ENCODE measurements at places on chromosomes 7 and 10.
A peak's percentile ranks its signal among the peaks of the same experiment; 100 is the strongest.

DNA sequence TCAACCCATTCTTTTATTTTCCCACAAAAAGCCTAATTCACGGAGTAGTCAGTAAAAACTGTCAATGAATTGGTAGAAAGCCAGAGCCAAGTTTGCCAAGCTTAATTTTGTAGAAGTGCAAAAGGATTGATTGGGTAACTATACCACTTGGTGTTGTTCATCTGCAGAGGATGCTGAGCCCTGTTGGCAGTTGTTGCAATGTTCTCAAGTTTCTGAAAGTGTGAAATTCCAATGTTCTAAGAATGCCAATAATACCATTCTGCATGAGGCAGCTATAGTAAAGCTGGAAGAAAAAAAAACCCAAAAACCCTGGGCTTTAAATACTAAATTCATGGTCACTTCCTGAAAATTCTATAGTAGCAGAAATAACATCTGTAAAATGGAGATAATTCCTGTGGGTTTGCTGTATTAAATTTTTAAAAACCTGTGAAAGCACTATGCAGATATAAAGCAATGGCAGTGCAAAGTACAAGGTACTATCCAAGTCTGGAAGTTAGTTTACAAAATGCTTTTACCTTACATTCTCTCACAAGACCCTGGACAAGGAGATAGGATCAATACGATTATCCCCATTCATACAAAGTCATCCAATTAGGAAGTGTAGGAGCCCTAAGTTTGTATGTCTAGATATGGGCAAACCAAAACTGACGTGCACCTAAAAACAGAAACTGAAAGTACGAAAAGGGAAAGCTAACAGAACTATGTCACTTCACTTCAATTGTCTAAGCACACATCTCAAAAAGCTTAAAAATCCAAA is 6.0 kb upstream of the PON1 start:
- no peak for DNase-seq

DNA sequence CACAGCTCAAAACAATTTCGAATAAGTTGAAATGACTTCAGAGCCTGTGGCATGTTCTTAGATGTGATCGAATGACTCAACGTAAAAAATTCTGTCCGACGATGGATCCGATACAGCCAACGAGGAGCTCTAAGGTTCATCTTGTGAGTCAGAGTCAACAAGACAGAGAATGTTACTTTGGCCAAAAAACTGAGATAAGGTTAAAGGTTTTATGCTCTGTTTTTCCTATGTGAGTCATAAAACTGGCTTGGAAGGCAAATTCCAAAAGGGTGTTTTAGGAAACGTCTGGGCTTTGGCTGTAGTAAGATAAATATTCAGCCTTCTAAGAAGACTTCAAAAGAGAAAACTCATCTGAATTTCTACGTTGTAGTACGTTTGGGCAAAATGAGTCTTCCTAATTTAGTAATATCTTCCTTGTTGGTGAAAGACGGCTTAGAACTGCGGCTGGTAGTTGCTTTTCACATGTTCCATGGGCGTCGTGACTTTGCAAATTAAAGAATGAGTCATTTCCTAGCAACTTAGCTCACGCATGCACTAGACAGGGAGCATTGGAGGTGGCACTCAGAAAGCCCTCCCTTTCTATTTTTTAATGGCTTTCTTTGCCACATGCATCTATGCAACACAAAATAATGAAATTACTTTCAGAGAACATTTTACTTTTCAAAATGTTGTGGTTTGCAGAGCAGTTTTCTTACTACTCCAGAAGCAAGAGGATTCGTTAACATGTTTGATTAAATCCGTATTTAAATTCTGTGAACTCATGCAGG is 28.2 kb downstream of the PFKP start:
- no peak for DNase-seq

GRCh38 chr7:103474956-103475355 is 28.9 kb upstream of the SLC26A5 start:
- DNase-seq: no peak

- DNase-seq: no peak
Measured at GRCh38 chr10:95456516-95456915, 104.7 kb downstream of the SORBS1 start.

DNA sequence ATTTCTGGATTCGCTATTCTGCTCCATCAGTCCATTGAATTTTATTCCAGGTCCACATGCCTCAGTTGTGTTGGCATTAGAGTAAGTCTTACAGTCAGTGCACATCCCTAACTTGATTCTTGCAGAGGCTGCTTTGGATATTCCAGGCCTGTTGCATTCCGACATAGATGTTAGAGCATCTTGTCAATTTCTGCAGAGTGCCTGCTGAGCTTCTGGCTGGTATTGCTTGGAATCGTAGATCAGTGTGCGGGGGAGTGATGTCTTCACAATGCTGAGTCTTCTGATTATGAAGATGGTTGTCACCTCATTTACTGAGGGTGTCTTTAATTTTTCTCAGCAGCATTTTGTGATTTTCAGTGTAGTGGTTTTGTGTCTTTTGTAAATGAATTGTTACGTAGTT is 45.2 kb downstream of the INPP5A start:
- DNase-seq: no peak

DNA sequence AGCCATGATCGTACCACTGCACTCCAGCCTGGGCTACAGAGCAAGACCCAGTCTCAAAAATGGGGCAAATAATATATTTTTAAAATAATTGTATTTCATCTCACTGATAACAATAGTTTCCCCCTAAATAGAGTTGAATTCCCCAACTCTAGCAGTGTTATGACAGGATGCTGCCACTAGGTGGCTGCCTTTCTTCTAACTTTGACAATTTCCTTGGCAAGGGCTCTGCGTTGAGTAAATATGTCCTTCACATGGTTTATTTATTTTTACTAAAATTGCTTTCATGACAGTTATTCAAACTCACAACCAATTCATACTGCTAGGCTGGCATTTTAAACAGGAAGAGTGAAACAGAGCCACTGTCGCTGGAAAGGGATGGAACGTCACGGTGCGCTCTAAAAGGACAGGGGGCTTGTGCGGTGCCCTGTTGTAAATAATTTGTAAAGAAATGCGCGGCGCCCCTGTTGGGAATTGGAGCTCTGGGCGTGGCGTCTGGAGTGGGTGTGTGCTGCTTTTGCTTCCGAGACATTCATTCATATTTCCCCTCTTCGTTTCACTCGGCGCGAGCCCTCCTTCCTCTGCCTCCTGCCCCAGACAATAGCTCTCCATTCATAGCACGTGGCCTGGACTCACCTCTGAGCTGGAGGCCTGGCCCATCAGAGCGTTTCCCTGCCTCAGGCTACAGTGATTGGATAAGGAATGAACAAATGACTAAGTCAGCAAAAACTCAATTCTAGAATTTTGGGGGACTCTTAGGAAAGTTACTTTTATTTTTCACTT is 20.5 kb upstream of the PITRM1 start:
- peak; percentile 36 for DNase-seq

DNA sequence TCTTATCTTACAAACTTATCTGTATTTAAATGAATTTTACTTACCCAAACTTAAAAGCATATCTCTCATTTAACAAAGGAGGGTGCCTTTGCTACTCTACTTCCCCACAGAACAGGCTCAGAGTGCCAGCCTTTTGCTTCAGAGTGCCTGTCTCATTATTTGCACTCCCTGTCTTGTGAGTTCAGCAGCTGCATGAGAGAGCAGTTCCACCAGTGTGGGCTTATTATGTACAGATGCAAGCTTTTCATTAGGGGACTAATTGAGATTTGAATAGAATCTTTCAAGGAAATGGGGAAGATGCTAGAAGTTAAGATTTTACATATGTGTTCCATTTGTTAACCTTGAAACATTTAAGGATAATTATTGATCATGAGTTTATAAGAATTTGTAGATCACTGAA is 310.2 kb upstream of the LRRN3 start:
- DNase-seq: peak; percentile 23

GRCh38 chr7:107080099-107080505 is 35.6 kb downstream of the PRKAR2B start:
- no peak for DNase-seq

DNA sequence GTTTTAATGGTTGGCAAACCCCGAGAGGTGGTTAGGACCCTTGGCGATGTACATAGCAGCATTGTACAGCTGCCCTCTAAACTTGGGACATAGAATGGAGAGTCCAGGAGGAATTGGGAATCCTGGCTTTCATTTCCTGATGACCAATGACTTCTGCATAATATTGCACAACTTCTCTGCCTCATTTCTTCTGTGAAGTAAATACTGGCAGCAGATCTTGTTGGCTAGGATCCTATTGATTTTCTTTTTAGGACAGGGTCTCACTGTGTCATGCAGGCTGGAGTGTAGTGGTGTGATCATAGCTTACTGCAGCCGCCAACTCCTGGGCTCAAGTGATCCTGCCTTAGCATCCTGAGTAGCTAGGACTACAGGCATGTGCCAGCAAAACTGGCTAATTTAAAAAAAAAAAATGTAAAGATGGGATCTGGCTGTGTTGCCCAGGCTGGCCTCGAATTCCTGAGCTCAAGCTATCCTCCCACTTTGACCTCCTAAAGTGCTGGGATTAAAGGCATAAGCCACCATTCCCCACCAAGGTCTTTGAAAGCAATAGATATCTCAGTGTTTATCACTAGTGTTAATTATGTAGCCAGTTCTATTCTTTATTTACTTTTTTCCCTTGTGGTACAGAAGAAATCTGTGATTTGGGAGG is 58.1 kb downstream of the PODXL start:
- DNase-seq: no peak

- DNase-seq: no peak
Measured at GRCh38 chr7:148623586-148624282, 33.2 kb downstream of the C7orf33 start.

DNA sequence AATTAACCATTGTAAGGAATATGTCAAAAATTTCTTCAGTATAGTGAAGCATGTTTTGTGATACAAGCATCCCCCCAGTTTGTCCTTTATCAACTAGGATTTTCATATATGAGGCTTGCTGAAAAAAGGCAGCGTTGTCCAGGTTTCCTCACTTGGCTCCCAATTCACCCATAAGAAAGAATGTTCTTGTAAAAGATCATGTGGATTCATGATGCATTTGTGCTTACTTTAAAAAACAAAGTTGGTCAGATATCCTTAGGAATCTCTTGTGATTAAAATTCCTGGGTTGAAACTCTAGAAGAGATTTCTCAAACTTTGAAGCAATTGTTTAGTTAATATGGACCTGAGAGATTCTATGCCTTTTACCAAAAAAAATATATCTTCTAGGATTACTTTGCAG is 181.8 kb downstream of the KIAA1217 start:
- DNase-seq: no peak

GRCh38 chr7:7820409-7820808 is 102.0 kb upstream of the RPA3 start:
- no peak for DNase-seq

GRCh38 chr10:17744341-17744861 is 7.6 kb upstream of the TMEM236 start:
- no peak for DNase-seq

GRCh38 chr7:120609136-120609753 is 248.7 kb downstream of the TSPAN12 start:
- DNase-seq: no peak

DNA sequence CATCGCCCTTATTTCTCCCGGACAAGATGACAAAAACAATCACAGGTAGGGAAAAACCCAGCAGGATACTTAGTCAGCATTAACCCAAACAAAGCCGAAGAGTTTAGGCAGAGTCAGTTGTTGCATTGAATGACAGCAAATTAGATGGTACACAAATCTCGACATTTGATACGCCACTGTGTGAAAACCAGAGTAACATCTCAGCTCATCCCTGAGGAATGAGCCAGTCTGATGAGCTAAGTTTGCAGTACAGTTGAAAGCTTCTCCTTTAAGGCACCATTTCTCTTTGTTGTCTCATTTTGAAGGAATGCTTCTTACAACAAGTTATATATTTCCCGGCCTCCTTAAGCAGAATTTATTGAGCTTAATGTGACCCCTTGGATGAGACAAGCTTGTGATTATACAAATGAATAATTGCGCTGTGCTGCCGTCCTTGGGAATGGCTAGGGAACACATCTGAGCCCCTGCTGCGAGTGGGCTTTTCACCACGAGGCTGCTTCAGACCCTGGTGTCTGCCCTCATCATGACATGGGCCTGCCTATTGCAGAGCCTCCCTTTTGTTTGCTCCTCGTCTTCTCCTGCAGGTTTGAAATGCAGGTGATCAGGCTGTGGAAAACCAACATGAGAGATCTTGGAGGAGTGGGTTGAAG is 137.3 kb downstream of the CELF2 start:
- no peak for DNase-seq

GRCh38 chr10:110444004-110444337 is 53.7 kb upstream of the DUSP5 start:
- no peak for DNase-seq

Measured in NCI-H2081 treated with DMSO at 0.1 percent for 48 hours (cell line).